ENCODE measurements at places on chromosomes 12 and 14.

- DNase-seq: no peak
Measured at GRCh38 chr12:57153415-57153997, 6.1 kb upstream of the LRP1-AS start.

- DNase-seq: no peak
Measured at GRCh38 chr12:78684419-78684818, 180.2 kb upstream of the SYT1 start.

DNA sequence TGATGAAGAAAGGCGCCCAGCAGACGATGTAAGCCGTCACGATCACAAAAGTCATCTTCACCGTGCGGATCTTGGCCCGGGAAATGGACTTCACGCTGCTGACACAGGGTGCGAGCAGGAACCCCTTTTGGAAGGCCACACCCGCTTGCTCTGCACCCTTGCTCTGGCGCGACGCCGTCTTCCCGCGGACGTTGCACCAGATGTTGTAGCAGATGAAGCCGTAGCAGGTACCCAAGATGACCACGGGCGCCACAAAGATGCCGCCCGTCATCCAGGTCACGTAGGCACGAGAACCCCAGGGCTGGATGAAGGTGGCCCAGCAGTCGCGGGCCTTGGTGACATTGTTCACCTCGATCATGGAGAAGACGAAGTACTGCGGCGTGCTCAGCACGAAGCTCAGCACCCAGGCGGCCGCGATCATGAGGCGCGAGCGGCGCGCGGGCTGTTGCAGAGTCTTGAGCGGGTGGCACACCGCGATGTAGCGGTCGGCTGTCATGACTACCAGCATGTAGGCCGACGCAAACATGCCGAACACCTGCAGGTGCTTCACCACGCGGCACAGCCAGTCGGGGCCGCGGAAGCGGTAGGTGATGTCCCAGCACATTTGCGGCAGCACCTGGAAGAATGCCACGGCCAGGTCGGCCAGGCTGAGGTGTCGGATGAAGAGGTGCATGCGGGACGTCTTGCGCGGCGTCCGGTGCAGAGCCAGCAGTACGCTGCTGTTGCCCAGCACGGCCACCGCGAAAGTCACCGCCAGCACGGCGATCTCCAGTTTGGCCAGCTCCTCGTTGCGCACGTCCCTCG is 890 bp downstream of the AVPR1A start:
- no peak for DNase-seq

DNA sequence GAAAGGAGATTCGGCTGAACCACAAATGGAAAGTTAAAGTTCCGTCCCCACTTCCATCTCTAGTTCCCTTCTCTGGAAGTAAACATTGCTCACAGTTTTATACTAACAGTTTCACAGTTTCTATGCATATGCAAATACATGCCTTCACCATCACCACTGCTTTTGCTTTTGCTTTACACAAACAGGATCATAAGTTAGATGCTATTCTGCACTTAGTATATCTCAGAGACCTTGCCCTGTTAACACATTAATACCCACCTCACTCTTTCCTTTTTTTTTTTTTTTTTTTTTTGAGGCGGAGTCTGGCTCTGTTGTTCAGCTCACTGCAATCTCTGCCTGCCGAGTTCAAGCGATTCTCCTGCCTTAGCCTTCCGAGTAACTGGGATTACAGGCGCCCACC is 890 bp downstream of the TEP1 start:
- DNase-seq: no peak

DNA sequence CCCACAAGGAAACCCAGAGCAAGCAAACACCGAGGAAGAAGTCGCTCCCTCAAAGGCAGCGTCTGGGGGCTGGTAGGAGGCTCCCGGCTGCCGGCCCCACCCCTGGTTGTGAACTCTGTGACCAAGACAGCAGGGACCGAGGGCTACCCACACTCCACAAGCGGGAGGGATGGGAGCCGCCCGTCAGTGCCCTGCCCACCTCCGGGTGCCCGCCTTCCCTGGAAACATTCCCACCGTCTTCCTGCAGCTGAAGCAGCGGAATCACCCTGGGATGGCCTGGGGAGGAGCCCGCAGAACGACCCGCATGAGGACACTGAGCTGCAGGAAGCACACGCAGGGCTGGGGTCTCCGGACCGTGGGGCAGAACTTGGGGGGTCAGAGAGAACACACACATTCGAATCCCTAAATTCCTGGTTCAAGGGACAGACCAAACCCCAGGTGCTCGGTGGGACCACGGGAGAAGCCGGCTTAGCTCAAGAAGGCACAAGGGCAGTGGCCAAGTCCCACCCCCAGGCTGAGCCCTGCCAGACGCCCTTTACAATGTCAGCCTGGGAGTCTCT is 33.5 kb upstream of the C14orf180 start:
- no peak for DNase-seq

- no peak for DNase-seq
Measured at GRCh38 chr14:94921882-94922585, 152.1 kb upstream of the GSC start.

DNA sequence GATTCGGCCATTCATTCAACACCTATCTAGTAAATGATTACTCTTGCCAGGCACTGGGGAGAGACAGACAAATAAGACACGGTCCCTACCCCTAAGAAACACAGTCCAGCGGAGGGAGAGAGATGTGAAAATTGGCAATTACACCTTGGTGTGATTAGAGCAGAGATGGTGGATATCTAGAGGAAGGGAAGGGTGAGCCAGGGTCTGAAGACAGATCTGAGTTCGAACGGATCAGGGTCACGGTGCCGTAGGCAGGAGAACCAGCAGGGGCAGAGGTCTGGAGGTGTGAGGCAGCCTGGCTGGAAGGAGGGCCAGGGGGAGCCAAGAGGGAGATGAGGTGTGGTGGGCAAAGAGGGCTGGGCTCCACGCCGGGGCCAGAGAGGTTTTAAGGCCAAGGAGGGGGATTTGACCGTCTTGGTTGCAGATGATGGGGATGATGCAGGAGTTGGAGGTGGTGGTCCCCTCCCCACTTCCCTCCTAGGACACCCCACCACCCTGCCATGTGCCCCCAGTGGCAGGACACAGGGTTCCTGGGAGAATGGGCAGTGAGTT is 27.1 kb downstream of the FAM222A start:
- no peak for DNase-seq

DNA sequence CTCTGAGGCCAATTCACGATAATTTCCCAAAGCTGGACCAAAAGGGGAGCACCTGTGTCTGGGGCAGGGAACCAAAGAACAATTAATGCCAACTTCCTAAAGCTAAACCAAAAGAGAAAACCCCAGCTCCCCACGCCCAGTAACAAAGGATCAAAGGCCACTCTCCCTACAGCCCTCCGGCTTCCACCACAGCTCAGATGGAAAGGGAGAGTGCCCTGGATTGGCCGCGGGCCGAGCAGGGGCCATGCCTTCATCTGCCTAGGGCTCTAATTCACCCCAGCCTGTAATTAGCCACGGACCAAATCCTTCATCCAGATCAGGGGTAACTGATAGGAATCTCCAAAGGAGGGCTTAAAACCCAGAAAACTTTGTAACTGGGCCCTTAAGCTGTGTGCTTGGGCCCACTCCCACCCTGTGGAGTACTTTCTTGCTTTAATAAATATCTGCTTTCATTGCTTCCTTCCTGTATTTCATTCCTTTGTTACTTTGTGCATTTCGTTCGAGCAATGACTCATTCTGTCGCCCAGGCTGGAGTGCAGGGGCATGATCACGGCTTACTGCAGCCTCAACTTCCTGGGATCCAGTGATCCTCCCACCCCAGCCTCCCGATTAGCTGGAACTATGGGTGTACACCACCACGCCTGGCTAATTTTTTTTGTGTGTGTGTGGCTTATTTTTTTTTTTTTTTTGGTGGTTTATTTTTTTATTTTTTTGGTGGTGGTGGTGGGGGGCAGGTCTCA is 65.5 kb upstream of the PPP4R3A start:
- no peak for DNase-seq

GRCh38 chr12:77923882-77924281 is 93.2 kb downstream of the NAV3 start:
- no peak for DNase-seq

DNA sequence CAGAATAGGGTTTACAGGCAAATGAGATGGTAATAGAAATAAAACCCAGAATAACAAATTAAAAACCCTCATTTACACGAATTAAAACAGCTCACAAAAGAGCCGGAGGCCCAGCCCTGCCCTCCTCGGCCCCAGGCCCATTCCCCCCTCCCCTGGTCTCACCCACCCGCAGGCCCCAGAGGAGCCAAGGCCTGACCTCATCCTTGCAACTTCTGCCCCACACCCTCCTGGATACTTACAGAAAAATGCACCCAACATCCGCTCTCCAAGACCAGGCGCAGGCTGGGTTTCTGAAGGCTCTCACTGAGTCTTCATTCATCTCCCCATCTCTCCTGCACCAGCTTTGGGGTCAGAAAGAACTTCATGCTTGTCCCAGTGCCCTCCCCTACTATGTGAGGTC is 16.2 kb upstream of the VSX2 start:
- no peak for DNase-seq

GRCh38 chr14:94100847-94101246 is 9.7 kb upstream of the IFI27 start:
- no peak for DNase-seq

GRCh38 chr12:111442301-111443045 is 36.8 kb downstream of the SH2B3 start:
- DNase-seq: no peak

GRCh38 chr12:126353604-126354003 is 1288.4 kb downstream of the AACS start:
- DNase-seq: no peak

GRCh38 chr14:97994020-97994531 is 1196.9 kb downstream of the VRK1 start:
- no peak for DNase-seq

DNA sequence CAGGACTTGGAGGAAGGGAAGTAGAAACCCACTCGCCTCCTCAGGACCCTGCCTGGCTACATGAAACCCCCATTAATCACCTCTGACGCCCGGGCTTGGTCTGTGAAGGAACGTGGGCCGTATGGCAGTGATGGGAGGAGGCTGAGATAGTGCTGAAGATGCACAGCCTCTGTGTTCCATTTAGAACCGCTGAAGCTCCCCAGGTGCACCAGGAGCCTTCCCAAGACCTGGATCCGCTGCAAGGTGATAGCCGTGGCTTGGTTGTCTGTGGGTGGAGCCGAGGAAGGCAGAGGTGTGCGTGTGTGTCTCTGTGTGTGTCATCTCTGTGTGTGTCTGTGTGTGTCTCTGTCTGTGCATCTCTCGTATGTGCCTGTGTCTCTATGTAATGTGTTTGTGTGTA is 293.1 kb downstream of the CACNA1C start:
- no peak for DNase-seq

- no peak for DNase-seq
Measured at GRCh38 chr14:58707949-58708348, 70.2 kb downstream of the DACT1 start.

DNA sequence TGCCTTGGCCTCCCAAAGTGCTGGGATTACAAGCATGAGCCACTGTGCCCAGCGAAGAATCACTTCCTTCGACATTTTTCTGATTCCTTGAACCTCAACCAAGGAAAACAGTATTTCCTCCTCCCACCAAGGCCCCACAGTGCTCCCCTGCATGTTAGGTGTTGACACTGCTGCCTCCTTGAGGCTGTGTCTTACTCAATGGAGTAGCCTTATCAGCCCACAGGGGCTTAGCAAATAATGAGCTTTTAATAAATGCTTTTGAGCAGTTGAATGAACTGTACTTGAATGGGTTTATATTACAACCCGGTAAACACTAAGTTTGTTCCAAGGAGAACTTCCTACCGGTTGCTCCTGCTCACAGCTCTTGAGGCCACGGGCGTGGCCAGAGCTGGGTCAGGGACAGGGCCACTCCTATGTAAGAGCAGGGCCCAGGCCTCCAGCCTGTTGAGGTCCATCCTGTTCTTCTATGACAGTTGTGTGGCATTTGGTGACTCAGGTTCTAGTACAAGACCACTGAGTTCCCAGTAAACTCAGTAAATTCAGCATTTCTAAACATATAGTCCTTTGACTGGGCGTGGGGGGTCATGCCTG is 36.8 kb upstream of the TUBA1A start:
- DNase-seq: no peak

GRCh38 chr12:116937640-116938039 is 26.9 kb downstream of the FBXW8 start:
- no peak for DNase-seq

- no peak for DNase-seq
Measured at GRCh38 chr14:64187331-64187730, 106.8 kb downstream of the ESR2 start.

GRCh38 chr12:108571609-108572165 is 9.3 kb downstream of the ISCU start:
- no peak for DNase-seq

DNA sequence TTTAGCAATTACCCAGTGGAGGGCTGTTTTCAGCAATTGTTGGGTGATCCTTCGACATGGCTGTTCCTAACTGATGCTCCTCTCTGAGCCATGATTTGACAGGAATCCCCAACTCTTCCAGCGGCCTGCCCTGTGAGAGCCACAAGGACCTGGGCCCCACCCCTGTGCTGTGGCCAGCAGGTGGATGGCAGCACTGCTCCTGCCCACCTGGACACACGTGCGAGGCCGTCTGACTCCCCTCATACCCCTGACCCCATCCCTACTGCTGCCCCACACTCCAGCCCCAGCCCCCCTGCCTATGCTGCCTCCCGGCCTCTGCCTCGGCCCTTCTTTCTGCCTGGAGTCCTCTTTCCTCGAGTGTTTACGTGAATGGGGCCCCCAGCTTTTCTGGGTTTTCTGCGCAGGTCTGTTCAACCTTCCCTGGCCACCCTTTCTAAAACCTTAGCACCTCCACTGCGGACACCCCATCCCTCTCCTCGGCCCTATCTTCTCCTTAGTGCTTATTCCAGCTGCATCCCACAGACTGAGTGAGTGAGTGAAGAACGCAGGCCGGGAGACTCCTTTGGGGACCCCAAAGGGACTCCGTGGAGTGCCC is 111.4 kb downstream of the DICER1 start:
- DNase-seq: no peak

- no peak for DNase-seq
Measured at GRCh38 chr14:89680156-89680555, 263.1 kb upstream of the FOXN3 start.

GRCh38 chr14:75341620-75342019 is 63.0 kb downstream of the FOS start:
- no peak for DNase-seq

GRCh38 chr12:52316290-52316689 is 4.9 kb downstream of the KRT83 start:
- no peak for DNase-seq

DNA sequence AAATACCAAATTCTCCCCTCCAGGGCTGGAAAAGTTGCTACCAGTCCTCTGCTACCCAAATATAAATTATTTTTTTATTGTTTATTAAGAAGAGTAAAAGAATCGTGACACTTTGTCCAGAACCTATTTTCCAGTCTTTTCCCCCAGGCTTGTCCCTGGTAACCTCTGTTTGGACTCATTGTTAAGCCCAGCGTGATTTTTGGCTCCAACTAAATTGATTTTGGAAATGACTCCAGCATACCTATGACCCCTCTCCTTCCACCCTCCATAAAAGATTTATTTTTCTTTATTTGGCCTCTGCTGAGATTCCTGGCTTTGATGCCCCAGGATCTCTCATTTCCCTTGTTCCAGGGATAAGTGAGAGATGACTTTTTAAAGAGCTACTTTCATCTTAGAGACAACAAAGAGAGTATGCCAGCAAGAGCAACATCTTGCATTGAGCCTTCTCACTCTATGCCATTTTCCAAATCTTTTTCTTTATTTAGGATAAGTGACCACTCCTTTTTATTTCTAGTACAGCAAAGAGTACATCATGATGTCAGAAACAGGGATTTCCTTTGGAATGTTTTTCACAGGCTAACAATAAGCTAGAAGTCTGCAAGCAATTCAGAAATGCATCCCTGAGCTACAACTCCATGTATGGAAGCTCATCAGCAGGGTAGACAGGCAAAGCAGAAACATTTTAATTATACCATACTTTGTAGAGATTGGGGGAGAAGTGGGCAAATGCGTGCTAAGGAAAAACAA is 75.8 kb downstream of the DAD1 start:
- DNase-seq: no peak

All from stimulated activated CD4-positive, alpha-beta T cell treated with anti-CD3 and anti-CD28 coated beads, Interleukin-1b, Interleukin-23, amount 100 ng/mL, for 1 hour (primary cell).